ENCODE measurements at places on chromosomes 5 and 9.

DNA sequence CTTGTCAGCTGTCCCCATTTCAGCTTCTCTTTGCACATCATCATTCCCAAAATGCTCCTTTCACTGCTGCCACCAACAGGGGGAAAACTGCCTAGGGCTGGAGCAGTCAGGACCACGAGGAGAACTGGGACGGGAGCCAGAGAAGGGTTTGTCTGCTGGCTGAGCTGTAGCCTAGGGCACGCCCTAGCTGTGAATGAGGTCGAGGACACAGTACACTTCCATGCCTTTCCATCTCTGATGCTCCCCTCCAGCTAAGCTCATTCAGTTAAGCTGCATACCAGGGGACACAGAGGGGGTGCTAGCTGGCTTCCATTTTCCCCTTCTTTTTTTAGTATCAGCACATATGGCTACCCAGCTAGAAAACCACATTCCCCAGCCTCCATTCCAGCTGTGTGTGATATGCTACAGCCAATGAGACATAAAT is 64.7 kb downstream of the STK10 start:
- no peak overlapping the region for H3K4me3 ChIP-seq
- DNase-seq = no peak
- no peaks in the 10 kb centered on the region for H3K36me3 ChIP-seq
- no peaks in the 10 kb centered on the region for H3K4me1 ChIP-seq
- no peaks in the 10 kb centered on the region for H3K27me3 ChIP-seq
- no peak overlapping the region for H3K27ac ChIP-seq

DNA sequence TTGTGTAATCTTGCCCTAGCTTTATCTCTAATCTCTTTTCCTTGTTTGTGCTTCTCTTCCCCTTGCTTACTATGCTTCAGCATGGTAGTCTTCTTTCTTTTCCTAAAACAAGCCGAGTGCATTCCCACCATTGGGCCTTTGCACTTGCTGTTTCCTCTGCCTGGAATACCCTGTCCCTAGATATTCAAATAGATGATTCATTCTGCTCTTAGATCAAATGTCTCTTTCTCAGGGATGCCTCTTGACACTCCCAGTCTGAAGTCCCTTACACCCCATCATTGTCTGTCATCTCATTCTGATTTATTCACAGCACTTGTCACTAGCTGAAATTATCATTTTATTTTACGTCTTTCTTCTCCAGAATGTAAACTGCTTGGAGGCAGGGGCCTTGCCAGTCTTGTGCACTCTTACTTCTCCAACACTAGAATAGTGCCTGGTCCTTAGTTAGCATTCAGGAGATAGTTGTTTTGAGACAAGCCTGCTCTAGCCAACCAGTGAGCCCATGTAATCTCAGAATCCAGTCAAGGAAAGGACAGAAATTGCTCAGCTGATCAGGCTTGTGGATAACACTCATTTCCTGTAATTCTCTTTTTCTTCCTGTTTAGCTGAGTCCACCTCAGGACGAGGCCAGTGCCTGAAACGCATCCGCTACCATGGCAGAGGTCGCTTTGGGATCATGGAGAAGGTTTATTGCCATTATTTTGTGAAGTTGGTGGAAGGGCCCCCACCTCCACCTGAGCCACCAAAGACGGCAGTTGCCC is 25.4 kb downstream of the MRPL22 start:
- H3K4me3 ChIP-seq = no peak overlapping the region
- H3K27ac ChIP-seq = no peak overlapping the region
- H3K4me1 ChIP-seq = no peaks in the 10 kb centered on the region

- H3K36me3 ChIP-seq = no peaks in the 10 kb centered on the region
- no peak overlapping the region for H3K27ac ChIP-seq
- no peak for DNase-seq
- H3K4me1 ChIP-seq = no peaks in the 10 kb centered on the region
Measured at GRCh38 chr9:97846347-97846746, 6.7 kb upstream of the FOXE1 start.

DNA sequence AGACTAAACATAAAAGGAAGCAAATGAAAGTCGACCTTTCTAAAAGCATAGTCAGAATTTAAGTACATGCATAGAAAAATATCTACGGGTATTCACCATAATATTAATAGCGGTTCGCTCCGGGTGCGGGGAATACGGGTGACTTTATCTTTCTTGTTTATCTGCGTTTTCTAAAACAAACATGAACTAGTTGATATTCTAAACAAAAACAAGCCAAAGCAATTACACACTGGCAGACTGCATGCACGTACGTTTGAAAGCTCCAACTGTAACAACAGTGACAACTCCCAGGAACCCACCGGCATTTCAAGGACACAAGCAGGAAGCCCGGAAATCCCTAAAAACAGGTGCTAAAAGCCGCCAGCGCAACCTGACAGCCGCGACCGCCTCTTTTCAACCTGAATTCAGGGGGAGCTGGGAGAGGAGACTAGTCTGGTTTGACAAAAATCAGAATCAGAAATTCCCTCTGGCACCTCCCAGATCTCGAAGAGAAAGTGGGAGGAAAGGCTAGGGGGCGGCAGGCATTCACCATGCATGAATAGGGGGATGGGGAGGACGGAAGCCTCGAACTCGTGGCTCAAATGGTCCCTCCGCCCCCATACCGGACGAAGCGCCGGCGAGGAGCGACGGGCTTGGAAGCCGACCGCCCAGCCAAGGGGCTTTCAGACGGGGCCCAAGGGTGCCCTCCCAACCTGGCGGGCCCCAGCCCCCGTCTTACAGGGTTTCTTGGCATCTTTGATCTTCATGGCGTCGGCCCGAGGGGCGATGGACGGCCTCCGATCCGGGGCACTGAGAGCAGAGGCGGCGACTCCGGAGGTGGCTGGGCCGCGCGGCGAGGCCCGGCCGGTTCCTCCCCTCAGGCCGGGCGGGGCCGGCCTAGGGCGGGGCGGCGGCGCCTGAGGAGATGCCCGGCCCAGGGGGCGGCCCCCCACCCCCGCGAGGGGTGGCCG is at the start of gene PANK3:
Gene PANK3, minus strand, starts transcription at position 831 of the 950 bp plus-strand sequence. Its CDS starts 85 bp downstream, at position 746.
- H3K4me1 ChIP-seq = no peaks in the 10 kb centered on the region
- no peaks in the 10 kb centered on the region for H3K36me3 ChIP-seq
- no peak for DNase-seq
- H3K27me3 ChIP-seq = no peaks in the 10 kb centered on the region
- peak within 1 kb of the TSS; percentile 87 for H3K27ac ChIP-seq

- no peaks in the 10 kb centered on the region for H3K36me3 ChIP-seq
- H3K4me1 ChIP-seq = no peaks in the 10 kb centered on the region
- H3K27ac ChIP-seq = no peak overlapping the region
- DNase-seq = no peak
- no peak overlapping the region for H3K4me3 ChIP-seq
- no peaks in the 10 kb centered on the region for H3K27me3 ChIP-seq
Measured at GRCh38 chr5:135156337-135156714, 122.3 kb upstream of the PITX1 start.

DNA sequence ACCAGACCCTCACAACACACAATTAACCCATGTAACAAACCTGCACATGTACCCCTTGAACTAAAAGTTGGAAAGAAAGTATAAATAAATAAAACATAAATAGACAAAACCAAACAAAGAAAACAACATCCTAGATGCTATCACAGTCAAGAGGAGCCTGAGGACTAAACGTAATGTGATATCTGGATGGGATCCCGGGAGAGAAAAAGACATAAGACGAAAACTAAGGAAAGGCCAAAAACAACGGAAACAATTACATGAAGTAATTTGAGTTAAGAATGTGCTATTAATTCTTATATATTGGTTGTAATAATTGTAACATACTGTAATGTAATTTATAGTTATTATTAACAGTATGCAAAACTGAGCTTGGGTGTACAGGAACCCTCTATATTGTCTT is 793.9 kb downstream of the SEMA5A start:
- no peak overlapping the region for H3K27ac ChIP-seq
- H3K4me1 ChIP-seq = no peaks in the 10 kb centered on the region
- no peak for DNase-seq
- H3K36me3 ChIP-seq = no peaks in the 10 kb centered on the region
